ENCODE measurements at places on chromosomes 7 and 10.

DNA sequence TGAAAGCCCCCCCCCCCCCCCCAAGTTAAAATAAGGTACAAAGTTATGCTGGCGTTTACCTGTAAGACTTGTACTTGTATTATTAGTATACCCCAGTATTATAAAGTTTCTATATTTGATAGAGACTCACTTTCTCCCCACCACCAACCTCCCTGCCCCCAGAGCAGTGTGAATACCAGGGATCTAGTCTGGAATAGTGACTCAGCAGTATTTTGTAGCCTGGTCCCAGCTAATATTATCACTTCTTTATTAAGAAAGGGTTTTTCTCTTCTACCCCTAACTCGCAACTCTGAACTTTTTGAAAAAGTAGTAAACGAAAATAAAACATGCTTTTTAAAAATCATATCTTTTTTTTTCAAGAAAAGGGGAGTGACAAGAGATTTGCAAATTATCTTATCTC, 26.7 kb downstream of the GLI3 start:
- DNase-seq = no peak

DNA sequence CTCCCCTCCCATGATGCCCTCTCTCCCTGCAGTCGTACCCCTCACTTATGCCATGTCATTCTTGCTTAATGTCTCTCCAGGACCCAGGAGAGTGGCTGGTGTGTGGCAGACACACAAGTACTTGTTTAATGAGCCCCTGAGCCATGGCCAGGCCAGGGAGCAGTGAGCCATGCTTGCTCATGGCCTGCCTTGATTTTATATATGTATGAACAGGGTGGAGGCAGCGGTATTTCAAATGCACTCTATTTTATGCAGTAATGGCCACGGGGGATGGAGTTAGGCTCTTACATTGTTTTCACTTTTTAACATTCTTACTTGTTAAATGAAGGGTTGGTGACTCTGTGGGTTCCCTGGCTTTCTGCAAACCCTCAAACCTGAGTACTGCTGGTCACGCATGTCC, 144.8 kb downstream of the FANK1 start:
- DNase-seq = no peak

GRCh38 chr10:13907570-13907969, 320.8 kb downstream of the PRPF18 start:
- no peak for DNase-seq

DNA sequence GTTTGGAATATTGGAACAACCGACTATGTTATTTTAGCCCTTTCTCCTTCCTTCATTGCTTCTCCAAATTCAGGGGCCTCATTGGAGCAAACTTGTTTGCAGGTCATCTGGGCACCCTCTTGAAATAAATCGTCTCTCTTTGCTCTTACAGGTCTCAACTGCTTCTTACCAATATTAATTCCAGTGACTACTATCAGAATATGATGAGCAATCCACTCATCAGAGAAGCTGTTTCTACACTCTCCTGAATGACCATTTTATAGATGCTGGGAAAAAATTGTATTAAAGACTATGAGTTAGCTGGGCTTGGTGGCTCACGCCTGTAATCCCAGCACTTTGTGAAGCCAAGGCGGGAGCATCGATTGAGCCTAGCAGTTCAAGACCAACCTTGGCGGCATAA, 12.5 kb upstream of the HNRNPF start:
- DNase-seq = no peak

DNA sequence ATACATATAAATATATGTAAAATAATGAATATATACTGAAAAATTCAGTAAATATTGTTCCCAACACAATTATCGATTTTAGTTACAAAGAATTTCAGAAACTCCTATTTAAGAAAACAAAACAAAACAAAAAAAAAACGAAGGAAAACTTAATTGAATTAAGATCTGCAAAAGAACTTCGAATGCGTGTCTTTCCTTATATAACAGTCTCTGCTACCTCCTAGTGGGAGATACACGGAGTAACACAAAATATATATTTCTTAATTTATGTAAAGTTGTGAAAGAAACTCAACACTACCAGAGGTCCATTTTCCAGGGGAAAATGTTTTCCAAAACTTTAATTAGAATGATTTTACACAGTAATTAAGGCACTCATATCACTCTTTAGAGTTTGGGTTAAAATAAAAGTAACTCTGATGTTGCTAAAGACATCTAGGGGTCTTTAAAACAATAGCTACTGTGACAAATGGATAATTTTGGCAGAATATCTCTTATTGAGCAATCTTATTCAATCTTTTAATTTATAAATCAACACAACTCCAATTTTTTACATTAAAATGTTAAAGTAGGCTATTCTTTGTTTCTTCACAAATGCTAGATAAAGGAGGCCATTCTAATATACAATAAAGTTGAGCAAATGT, 41.6 kb downstream of the NEBL start:
- DNase-seq = peak; percentile 10

GRCh38 chr10:6069081-6069931, 7.1 kb upstream of the IL2RA start:
- no peak for DNase-seq
